Stimulated activated CD4-positive, alpha-beta T cell treated with anti-CD3 and anti-CD28 coated beads, Interleukin-1b, Interleukin-23, amount 100 ng/mL, for 4 hours (primary cell): ENCODE measurements at places on chromosomes 6 and 20.

DNA sequence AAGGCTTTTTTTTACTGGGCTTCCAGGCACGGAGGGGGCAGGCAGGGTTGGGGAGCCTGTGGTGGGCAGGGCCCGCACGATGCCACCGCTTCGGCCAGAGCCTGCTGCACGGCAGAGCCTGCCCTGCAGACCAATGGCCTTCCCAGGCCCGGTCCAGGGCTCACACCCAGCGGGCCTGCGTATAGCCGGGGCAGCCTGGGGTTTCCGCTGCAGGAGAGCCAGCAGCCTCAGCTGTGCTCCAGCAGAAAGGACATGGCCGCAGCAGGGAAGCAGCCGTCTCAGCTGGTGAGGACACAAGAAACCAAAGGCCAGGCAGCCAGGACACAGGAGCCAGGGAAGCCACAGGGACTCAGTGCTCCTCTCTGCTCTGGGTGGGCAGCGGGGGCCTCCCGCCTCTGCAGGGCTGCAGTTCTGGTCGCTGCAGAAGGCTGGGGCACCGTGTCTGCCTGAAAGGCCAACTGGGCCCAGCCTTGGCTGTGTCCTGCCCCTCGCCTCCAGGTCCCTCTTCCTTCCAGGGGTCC lies 90.6 kb downstream of the TTLL2 start:
- DNase-seq: no peak

GRCh38 chr6:125985979-125986300 lies 400 bp upstream of the TRMT11 start:
- no peak for DNase-seq

DNA sequence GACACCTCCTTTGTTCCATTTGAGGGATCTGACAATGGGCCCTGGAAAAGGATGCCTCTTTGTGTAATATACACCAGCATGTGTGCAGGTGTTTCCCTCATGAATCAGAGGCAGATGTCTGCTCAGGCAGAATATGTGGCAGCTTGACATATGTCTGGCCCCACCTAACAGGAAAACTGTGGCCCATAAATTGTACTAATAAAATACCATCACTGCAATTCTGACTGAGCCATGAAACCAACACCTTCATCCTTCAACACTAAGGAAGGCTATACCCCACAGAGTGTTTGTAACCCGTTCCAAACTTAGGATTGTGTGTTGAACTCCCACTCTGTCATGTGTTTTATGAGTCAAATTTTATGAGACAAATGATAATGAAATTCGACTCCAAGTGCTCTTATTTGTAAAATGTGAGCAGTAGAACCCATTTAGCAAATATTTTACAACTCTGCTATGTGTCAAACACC lies 22.7 kb downstream of the LAMA4 start:
- DNase-seq: no peak

- no peak for DNase-seq
These were observed 207.2 kb upstream of the STXBP5 start for GRCh38 chr6:146997062-146997461.

DNA sequence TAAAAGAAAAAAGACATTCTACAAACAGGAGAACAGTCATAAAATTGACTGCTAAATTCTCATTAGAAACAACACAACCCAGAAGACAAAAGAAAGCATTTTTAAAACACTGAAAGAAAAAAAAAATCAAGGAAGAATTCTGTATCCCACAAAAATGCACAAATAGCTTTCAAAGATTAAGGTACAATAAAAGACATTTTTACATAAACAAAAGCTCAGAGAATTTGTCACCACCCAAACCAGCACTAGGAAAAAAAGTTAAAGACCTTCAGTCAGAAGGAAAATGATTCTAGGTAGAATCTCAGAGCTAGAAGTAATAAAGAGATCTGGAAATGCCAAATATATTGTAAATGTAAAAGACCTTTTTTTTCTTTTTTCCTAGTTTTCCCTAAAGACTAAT lies 252.4 kb downstream of the CLIC5 start:
- DNase-seq: no peak

DNA sequence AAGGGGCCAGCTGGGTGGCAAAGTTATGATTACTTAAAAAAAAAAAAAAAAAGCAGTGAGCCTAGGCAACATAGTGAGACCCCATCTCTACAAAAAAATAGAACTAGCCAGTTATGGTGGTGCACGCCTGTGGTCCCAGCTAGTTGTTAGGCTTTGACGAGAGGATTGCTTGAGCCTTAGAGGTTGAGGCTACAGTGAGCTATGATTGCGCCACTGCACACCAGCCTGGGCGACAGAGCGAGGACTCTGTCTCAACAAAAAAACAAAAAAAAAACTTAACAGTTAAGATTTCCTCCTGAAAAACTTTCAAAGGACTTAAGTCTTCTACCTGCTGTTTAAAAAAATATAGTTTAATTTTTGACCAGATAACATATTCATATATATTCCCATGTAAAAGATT lies 2.4 kb downstream of the GTSF1L start:
- no peak for DNase-seq
